Kasumi-1 (cell line): ENCODE measurements at places on chromosomes 5 and 9.

GRCh38 chr5:166713295-166713694 lies 1578.2 kb upstream of the WWC1 start:
- no peak for DNase-seq

DNA sequence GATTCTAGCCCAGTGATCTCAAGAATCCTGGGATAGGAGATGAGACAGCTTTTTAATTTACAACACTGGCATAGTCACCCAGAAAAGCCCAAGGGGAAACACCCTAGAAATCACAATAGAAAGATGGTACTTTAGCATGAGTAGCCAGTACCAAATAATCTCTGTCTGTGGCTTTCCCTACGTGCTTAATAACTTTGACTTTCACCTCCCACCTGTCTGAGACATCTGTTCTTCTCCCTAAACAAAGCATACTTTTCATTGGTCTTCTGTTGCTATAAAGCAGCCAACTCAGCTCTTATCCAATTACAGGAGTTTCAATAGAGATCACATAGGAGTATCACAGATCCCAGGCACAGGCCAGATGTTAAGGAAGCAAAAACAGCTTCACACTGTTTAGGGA lies 10.4 kb downstream of the MARCHF3 start:
- DNase-seq = no peak

GRCh38 chr5:118789366-118789765 lies 199.0 kb downstream of the DTWD2 start:
- DNase-seq = no peak

- DNase-seq = no peak
Observed at GRCh38 chr9:112311497-112311896, 21.9 kb downstream of the PTBP3 start.

DNA sequence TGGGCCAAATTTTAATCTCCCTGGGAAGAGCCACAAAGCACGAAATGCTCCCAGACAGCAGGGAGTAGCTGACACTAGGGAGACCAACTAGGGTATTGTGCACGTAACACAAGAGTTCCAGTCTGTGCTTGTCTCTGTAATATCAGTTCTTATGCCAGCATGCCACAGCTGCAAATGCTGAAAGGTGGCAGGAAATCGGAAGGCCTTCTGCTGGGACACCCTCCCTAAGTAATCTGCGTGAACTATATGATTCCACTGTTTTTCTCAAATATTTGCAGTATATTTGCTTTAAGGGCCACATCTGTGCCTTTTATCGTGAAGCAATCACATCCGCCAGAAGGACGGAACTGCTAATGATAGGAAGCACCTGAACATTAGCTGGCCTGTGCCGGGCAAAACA lies 12.6 kb downstream of the VLDLR start:
- DNase-seq = no peak

DNA sequence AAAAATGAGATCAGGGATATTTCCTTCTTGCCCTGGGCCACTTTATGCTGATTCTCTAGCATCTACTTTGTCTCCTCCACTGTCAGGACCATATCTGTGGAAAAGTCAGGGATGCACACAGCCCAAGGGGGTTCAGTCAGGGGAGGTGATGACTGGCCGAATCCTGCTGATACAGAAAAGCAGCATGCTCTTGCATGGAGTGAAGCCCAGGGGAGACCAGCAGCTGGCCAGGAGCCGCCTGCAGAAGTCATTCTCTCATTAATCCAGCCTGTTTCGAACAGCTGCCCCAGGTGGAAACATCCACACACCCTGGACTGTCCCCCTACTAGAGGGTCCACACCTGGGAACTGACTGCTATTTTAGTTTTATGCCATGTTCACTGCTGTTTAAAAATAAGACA lies 177.1 kb downstream of the ATP10B start:
- DNase-seq = no peak

DNA sequence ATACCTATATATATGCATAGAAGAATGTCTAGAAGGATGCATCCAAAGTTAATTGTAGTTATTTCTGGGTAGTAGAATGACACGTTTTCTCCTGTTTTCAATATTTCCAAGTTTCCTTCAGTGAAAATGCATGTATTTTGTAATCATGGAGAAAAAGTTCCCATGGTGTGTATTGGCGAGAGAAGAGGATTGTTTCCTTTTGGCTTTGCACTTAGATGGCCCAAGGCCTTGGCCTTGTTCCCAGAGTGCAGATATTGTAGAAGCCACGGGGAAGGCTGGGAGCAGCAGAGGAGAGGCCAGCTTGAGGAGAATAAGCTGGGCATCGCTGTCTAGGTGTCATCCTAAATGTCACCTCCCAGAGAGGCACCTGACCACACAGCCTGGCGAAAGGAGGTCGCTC lies 44.0 kb downstream of the IRF1 start:
- DNase-seq = no peak

GRCh38 chr9:100619194-100619593 lies 41.3 kb downstream of the CAVIN4 start:
- no peak for DNase-seq

DNA sequence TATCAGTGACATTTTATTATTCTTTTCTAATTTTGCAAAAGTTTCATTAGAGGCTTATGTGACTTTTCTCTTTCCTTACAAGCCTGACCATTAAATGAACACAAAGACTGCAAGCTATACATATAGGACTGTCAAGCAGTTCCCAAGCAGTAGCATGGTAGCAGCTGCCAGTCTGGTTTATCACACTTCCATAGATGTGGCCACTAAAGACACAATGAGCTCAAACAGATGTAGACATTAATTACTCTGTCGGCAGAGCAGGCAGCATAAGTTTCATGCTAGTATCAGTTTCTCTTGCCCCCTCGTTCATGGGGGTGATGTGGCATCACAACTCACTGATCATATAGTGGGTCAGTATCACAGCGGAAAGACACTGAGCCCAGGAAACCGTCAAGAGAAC lies 89.5 kb downstream of the CDH10 start:
- no peak for DNase-seq

DNA sequence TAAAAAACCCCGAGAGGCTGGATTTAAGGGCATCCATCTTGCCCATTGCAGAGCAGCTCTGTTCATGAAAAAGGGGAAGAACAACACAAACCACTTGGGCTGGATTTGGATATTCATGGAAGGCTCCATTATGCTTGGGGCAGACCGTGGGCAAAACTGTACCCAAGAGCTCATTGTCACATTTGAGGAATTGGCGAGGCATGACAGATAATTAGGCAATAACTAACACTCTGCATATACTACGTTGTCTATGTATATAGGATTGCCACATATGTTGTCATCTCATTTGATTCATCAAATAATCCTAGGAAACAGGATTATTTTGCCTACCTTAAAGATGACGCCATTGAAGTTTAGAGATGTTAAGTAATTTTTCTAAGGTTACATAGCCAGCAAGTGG lies 255.4 kb downstream of the SMARCA2 start:
- peak; percentile 1 for DNase-seq

GRCh38 chr5:151313357-151313756 lies 9.8 kb upstream of the SLC36A3 start:
- no peak for DNase-seq

GRCh38 chr9:8860925-8861324 lies 1061.3 kb upstream of the DMAC1 start:
- no peak for DNase-seq

- DNase-seq = no peak
Observed at GRCh38 chr5:179900711-179901110, 7.0 kb downstream of the TBC1D9B start.

GRCh38 chr9:98852961-98853360 lies 45.5 kb downstream of the GALNT12 start:
- no peak for DNase-seq

DNA sequence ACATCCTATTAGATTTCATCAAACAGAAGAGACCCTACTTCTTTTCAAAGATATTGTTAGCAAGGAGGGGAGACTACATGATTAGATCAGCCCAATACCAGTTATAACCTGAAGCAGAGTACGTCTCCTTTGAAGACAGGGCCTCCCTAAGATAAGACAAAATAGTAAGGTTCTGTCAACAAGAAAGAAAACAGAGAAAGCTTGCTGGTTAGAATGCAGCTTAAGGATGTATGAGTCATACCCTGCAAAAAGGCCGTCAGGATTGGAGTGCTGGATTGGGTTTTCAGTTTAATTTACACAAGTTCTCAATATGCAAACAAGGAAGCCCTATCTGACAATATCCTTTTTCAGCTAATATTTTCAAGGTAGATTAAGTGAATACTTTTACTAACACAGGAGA lies 1581.2 kb upstream of the WWC1 start:
- DNase-seq = no peak

GRCh38 chr5:73928476-73929070 lies 302.6 kb downstream of the ARHGEF28 start:
- no peak for DNase-seq

DNA sequence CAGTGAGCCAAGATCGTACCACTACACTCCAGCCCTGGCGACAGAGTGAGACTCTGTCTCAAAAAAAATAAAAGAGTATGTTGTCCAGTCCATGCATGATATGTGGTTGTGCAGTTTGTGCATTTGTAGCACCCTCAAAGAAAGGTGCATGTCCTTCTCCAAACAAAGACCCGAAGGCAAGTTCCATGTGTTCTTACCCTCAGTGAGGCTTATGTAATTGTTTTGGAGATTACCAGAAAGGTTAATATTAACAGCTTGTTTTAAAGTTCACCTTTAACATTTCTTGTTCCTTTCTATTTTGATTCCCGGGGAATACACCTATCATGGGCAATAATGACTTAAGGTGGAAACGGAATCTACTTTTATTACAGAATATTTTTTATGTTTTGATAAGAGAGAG lies 22.3 kb downstream of the KIAA1191 start:
- DNase-seq = no peak

DNA sequence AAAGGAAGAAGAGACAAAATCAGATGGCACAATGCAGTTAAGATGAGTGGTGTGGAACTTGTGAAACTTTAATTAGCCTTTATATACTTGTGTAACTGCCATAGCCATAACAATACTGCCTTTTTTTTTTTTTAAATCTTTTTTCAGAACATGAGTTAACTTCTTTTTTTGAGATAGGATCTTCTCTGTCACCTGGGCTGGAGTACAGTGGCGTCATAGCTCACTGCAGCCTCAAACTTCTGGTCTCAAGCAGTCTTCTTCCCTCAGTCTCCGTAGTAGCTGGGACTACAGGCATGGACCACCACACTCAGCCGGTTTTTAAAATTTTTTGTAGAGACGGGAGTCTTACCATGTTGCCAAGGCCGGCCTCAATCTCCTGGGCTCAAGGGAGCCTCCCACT lies 37.2 kb downstream of the GPBP1 start:
- DNase-seq = no peak

DNA sequence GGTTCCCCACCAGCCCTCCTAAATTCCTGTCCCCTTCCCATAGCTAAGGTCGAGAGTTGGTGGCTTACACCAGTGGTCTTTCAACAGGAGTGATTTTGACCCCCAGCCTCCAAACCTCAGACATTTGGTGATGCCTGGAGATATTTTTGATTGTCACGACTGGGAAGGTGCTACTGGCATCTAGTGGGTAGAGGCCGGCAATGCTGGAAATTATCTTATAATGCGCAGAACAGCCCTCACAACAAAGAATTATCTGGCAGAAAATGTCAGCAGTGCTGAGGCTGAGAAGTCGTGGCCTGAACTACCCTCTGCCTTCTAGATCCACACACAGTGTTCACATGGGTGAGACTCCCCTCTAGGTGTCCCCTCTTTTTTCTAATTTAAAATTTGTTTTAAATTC lies 69.6 kb downstream of the IL31RA start:
- peak; percentile 6 for DNase-seq

GRCh38 chr5:82413302-82414040 lies 135.3 kb upstream of the RPS23 start:
- no peak for DNase-seq

DNA sequence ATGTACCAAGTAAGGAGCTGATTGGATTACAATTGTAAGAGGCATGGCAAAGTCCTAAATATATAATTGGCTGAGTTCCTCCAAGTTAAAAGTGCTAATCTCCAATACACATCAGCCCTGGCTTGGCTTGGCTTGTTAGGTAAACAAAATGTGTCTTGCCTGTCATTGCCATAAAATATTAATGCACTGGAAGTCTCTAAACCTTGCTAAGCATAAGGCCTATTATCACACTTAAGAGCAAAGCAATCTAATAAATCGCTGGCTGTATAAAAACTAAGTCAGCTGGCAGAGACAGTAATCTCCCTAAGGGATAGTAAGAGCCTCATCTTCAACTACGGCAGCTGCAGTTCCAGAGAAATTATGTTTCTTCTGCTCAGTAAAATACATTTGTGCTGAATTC lies 418.6 kb upstream of the GRAMD2B start:
- DNase-seq = no peak

DNA sequence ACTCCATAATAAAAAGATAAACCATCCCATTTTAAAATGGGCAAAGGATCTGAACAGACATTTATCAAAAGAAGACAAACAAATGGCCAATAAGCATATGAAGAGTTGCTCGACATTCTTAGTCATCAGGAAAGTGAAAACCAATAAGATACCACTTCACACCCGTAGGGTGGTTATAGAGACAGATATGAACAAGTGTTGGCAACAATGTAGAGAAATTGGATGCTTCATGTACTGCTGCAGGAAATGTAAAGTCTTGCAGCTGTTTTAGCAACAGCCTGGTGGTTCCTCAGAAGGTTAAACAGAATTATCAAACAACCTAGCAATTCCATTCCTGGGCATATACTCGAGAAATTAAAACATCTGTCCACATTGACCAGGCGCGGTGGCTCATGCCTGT lies 42.5 kb downstream of the GTF3C4 start:
- no peak for DNase-seq

GRCh38 chr5:124605541-124605940 lies 140.9 kb downstream of the ZNF608 start:
- DNase-seq = no peak

GRCh38 chr5:138610918-138611677 lies 35.9 kb upstream of the HSPA9 start:
- peak; percentile 20 for DNase-seq

DNA sequence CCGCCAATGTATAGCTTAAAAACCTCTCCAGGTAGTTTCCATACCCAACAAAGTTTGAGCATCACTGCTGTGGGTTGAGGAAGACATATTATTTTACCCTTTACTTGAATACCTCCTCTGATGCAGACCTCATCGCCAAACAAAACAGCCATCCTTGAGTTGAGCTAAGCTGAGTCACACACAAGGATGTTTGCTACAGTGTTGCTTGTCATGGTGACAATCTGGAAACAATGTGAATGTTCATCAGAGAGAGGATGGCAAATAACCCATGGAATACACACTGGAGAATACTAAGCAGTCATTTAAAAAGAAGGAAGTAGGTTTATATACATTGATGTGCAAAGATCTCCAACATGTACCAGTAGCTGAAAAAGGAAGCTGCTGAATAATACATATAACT lies 41.1 kb upstream of the TCF7 start:
- DNase-seq = no peak

GRCh38 chr5:80884929-80885328 lies 75.2 kb upstream of the RASGRF2 start:
- no peak for DNase-seq
